Left lung (tissue), 14 donors: ENCODE measurements at places on chromosomes 4 and X. TPM values are rescaled to one million over a fixed set of nuclear protein-coding genes. Genes with fewer than 3 reads are reported as not detected.

Gene LAMP2
- total RNA-seq, result 160 TPM

- no peak for DNase-seq
Measured at GRCh38 chr4:141254326-141254725, 33.6 kb downstream of the ZNF330 start.

Gene TXK
- 2.4 TPM for total RNA-seq

DNA sequence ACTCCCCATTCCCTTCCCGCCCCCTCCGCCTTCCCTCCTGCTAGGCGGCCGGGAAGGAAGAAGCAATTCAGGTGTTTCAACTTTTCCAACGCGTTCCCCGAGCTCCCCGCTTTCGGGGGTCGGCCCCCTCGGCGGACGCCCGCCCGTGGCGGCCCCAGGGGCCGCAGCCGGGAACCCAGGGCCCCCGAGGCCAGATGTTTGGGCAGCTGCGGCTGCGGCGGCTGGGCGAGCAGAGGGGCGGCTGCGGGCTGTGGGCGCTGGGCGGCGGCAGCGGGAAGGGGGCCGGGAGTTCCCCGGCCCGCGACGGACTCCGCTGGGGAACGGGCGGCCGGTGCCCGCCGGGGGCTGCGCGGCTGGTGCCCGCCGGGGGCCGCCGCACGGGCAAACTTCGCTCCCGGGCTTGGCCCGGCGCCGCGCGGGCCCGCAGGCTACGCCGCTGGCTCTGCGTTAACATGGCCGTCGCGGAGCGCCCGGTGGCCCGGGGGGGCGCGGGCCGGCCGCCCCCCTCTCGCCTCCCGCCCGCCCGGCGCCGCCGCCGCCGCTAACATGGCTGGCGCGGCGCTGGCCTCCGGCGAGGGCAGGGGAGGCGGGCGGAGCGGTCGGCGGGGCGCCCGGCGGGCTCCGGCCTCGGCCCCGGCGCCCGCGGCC lies 510 bp downstream of the HMGB3 start:
- DNase-seq, result no peak
